NCI-H146 (cell line): ENCODE measurements at places on chromosomes 3 and 15.

GRCh38 chr3:122397201-122397600, 13.2 kb downstream of the FAM162A start:
- no peak for DNase-seq

DNA sequence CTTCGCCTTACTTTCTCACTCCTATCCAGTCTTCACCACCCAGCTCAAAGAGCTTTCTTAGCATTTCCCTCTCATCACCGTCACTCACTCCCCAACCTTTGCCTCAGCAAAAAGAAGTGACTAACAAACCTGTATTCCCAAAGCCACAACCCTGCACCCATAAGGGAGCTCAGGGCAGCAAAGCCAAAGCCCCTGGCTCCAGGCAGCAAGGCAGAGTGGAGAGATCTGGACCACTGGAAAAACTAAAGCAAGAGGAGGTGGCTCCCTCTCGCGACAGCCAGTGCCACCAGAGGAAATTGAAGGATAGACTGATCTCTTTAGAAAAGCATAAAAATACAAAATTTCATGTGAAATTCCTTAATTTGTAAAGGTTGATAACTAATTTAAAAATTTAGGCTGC, 25.1 kb upstream of the CDCP1 start:
- DNase-seq: no peak

GRCh38 chr15:26640601-26641000, 132.3 kb downstream of the GABRB3 start:
- DNase-seq: no peak

DNA sequence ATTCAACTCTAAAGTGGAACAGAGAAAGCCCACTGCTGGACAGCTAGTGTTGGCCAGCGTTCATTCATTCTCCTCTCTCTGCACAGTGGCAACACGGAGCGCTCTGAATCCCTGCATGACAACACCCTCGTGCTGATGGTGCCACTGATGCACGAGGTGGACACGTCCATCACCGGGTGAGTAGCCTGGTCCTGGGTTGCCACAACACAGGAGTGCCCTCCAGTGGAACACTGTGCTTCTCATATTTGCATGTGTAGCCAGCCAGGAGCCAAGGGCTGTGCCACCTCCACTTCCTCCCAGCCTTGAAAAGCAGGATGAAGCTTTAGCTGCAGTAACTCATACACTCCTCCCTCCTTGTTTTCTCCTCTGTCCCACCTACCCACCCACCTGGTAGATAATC, 120.0 kb upstream of the CTDSPL start:
- DNase-seq: peak; percentile 8

DNA sequence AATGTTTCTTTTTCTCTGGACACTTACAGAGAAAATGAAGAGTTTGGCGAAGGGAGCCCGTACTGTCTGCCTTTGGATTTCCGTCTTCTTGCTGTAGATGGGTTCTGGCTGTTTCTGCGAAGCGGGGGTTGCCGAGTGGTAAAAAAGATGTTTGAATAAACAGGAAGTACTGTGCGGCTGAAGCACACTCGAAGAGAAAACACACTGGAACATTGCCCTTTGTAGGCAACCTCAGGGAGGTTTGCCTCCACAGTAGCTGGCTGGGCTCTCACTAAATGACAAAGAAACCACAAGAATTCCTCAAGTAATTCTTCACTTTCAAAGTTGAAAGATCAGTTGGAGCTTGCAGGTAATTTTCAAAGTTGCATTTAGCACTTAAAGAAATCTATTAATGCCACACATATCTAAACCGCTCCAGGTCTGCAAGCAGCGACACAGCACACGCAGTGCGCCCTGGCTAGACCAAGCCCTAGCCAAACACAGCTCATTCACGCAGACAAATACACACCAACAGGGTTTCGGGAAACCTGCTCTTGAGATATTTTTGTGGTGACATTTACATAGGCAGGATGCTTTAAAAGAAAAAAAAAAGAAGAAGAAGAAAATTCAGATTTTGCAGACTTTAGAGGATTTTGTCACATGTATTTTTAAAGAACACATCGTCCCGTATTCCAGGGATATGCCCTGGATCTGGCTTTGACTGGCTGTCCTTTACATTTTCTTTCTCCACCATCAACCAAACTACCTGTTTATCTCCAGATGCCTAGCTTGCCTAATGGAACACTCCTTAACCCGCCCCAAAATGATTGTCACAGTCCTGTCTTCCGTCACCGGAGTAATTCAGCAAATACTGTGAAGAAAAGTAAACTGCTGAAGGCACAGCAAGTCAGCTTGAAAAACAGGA, 452.8 kb downstream of the FOXP1 start:
- peak; percentile 75 for DNase-seq

DNA sequence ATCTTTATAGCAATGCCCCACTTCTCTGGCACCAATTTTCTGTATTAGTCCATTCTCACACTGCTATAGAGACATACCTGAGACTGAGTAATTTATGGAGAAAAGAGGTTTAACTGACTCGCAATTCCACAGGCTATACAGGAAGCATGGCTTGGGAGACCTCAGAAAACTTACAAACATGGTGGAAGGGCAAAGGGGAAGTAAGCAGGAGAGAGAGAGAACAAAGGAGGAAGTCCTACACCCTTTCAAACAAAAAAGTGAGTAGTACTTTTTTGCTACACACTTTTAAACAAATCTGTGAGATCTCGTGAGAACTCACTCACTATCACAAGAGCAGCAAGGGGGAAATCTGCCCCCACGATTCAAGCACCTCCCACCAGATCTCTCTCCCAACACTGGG, 67.8 kb upstream of the ZBED2 start:
- DNase-seq: no peak

GRCh38 chr3:171490901-171491300, 30.7 kb upstream of the TNIK start:
- no peak for DNase-seq

DNA sequence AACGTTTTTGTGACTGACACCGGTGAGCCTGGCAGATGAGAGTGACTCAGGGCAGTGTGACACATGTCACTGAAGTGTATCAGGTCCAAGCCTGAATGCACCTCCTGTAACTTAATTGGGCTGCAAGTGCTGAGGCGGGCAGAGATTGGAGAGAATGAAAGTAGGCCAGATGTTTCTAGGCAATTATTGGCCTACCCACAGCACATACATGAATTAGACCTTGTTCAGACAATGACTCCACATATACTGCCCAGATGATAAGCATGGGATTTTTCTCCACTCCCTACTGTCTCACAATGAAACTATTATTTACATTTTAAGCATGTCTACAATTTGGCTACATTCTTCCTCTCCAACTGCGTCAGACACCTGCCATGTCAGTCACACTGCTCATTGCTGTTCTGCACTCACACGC, 187.3 kb upstream of the ZNF385D start:
- DNase-seq: no peak

GRCh38 chr15:56715220-56715619, 18.1 kb downstream of the ZNF280D start:
- DNase-seq: no peak

- DNase-seq: no peak
These were observed 68.6 kb upstream of the EPHA3 start for GRCh38 chr3:89038869-89039268.

- no peak for DNase-seq
These were observed 54.6 kb downstream of the EMC4 start for GRCh38 chr15:34279368-34279767.

GRCh38 chr3:108420926-108421325, 89.5 kb downstream of the MYH15 start:
- DNase-seq: no peak

DNA sequence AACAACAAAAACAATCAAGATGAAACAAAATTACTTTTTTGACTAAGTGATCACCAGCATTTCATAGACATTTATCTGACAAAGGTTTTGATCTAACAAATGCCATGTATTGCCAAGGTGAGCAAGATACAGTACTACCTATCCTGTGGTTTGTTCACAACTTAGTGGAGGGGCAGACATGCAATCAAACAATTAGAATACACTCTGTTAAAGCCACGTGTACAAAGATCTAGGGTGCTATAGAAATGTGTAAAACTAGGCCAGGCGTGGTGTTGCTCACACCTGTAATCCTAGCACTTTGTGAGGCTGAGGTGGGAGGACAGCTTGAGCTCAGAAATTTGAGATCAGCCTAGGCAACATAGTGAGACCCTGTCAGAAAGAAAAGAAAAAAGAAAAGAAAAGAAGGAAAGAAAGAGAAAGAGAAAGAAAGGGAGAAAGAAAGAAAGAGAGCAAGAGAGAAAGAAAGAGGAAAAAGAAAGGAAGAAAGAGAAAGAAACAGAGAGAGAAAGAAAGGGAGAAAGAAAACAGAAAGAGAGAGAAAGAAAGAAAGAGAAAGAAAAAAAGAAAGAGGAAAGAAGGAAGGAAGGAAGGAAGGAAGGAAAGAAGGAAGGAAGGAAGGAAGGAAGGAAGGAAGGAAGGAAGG, 1.4 kb upstream of the TRIM69 start:
- no peak for DNase-seq

DNA sequence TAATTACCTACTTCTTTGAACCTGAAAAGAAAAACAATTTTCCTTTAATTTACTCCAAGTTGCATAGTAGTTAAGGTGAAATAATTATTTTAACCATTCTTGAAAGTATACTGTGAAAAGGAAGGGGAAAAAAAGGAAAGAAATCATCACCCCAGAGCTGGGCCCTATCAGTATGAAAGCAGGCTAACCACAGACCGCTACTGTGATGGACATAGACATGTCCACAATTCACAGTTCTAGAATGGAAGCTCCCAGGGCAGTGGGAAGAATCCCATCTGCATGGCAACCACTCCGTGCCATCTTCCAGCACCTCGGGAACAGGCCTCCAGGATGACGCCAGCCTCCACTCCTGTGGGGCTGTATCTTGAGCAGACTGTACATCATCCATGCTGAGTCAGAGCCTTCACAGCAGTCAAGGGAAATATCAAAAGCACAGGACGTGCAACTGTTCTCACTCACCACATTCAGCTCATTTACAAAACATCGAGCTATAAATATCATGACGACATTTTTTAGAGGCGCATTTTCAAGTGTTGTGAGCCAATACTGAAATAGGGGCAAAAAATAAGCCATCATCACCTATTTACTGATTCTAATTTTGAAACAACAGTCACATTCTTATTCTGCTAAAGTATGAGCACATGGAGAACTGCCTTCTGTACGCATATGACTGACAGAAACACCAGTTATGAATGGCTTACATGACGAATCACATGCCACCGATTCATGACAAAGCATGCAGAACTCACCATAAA, 119.7 kb downstream of the SNRK start:
- DNase-seq: no peak

GRCh38 chr3:31048143-31048542, 153.7 kb upstream of the GADL1 start:
- DNase-seq: no peak
